ENCODE measurements at places on chromosomes 2 and 18.

GRCh38 chr18:64037812-64038414 is 68.0 kb downstream of the SERPINB8 start:
- DNase-seq, result peak; percentile 2

DNA sequence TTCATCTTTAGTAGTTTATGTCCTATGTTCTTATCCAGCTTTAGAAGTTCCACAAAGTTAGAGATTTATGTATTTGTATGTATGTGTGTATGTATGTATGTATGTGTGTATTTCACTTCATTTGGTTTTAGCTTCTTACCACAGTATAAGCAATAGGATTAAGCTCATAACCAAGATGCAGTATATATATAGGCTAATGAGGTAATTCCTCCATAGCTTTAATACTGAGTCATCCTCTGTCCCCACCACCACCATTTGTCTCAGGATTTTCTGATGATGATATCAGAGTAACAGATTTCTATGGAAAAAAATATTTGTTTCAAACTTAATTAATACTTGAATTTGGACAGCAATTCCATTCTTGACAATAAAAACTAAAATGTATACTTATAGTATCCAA is 159.2 kb downstream of the SOX11 start:
- no peak for DNase-seq

- no peak for DNase-seq
Measured at GRCh38 chr2:15941871-15942710, 1.7 kb downstream of the MYCN start.

GRCh38 chr18:34808389-34808788 is 98.3 kb downstream of the DTNA start:
- DNase-seq, result no peak

GRCh38 chr2:227849906-227850305 is 21.5 kb upstream of the DAW1 start:
- DNase-seq, result peak; percentile 16

DNA sequence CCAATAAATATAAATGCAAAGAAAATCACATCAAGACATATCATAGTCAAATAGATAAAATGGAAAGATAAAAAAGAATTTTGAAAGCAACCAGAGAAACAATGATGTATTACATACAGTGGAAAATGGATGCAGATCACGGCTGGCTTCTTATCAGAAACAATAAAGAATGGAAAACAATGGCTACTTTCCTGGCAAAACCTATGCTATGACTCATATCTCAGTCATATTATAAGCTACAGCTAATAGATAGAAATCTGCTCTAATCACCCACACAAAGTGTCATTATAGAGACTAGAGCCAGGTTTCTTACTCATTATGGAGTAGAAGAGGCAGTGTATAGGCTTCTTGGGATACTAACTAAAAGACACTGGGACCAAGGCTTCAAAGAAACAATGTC is 93.5 kb upstream of the TACR1 start:
- peak; percentile 28 for DNase-seq
